ENCODE measurements at places on chromosomes 7 and 10. TPM values are rescaled to one million over a fixed set of nuclear protein-coding genes. Genes with fewer than 3 reads are reported as not detected.
A peak's percentile ranks its signal among the peaks of the same experiment; 100 is the strongest.

DNA sequence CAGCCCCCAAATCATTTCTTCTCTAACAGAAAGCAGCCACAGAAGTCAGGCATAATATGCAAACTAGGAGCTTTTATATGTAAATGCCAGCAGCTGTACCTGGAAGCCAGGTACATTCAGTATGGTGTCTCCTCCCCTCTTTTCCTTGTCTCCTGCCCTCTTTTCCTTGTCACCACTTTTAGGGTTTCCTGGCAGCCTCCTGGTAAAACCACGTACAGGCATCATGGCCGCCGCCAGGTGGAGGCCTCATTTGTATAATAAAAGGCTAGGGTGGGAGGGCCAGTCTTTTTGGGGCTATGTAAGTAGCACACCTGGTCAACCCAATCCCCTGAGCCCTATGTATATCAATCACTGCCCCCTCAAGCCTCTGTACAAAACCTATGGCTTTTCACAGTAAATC, 28.7 kb downstream of the PDZD8 start:
- DNase-seq = no peak

GNGT1 gene
- not detected for total RNA-seq

GRCh38 chr10:112816891-112817290, 133.2 kb upstream of the TCF7L2 start:
- no peak for DNase-seq

- no peak for DNase-seq
Observed at GRCh38 chr10:133526957-133527588, at the start of gene CYP2E1. CYP2E1 (plus strand) TSS chr10:133527363; CDS start chr10:133527396, 33 bp downstream.

XRCC2 gene
- 6.8 TPM for total RNA-seq

DNA sequence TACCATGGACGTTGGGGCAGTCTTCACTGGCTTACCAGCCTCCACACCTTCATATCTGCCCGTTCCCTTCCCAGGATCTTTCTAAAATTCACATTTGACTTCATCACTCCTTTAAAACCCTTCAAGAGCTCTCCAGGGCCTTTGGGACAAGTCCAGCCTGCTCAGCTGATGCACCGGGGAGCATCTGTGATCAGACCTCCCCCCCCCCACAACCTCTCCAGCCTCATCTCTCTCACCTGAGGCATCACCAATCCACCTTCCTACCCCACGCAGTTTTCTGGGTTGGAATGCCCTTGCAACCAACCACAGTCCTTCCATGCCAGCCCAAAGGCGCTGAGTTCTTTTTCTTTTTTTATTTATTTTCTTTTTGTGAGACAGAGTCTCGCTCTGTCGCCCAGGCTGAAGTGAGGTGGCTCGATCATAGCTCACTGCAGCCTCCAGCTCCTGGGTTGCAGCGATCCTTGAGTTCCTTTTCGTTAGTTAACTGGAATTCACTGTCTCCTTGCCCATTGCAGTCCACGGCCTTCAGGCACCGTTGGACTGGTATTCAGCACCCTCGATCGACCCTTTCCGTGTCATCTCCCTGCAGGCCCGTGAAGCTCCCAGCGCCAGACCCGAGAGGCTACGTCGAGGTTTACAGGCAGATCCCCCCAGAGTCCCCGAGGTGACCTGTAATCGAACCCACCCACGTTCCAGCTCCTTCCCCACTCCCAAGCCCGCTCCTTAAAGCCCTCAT, 654 bp downstream of the ALKBH4 start:
- DNase-seq = no peak

- DNase-seq = peak; percentile 89
Observed at GRCh38 chr7:137978464-137979237, 23.2 kb downstream of the CREB3L2 start.

DNA sequence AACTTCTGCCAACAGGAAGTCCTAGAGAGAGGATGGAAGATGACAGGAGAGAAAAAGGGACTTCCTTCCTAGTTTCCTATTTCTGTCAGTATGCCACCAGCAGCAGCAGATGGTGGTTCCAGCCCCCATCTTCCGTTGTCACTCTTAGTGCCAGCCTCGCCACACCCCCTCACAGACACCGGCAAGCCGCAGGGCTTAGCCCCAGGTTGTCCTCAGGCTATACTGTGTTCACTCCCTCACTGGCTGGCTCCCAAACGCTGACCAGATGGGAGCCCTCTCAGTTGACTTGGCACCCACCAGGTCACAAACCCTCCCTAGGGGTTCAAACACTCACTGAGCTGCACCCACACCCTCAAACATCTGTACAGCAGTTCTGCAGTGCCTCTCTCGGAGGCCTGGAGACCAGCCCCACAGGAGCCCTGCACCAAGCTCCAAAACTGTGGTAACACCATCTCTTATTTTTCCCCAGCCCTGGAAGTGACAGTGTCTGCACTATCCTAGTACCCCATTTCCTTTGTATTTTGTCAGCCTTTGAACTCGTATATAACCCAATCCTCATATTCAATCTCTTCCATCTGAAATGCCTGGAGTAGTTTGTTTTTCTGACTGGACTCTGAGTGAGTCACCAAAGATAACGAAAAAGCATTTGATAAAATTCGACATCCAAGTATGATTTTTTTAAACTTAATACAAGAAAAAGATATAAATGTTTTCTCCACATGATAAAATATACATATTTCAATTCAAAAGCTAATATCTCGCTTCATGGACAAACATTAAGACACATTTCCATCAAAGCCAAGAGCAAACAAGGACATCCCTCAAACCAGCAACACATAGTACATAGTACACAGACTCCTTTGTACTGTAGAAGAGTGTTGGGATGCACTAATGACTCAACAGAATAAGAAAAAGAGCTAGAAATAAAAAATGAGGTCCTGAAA, 34.5 kb downstream of the SMURF1 start:
- DNase-seq = peak; percentile 36

CH25H gene
- total RNA-seq = 0.55 TPM

GRCh38 chr7:122302761-122303530, 1.6 kb downstream of the FEZF1 start:
- no peak for DNase-seq

TFAM gene
- 26.8 TPM for total RNA-seq

GRCh38 chr10:91214911-91215310, 5.6 kb upstream of the PCGF5 start:
- DNase-seq = no peak

GRCh38 chr10:19252531-19252930, 203.9 kb downstream of the MALRD1 start:
- DNase-seq = no peak

DNA sequence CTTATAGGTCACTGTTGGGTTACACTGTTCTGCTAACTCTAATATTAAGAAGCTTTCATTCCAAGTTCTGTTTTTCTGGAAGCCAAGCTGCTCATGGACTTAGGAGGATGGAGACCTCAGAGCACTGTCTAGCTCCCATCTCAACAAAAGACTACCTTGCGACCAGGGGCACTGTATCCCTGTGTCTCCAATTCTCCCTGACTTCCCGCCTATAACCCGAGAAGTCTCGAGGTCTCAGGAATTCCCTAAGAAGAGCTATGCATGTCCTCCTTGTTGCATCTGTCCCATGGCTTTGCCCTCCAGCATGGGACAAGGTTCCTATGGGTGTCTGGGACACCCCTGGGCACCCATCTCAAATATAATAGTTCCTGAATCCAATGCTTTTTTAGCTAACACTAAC, 31.2 kb downstream of the BTBD16 start:
- DNase-seq = no peak

- peak; percentile 42 for DNase-seq
Observed at GRCh38 chr7:375321-375831, 85.4 kb downstream of the FOXL3 start.

DNA sequence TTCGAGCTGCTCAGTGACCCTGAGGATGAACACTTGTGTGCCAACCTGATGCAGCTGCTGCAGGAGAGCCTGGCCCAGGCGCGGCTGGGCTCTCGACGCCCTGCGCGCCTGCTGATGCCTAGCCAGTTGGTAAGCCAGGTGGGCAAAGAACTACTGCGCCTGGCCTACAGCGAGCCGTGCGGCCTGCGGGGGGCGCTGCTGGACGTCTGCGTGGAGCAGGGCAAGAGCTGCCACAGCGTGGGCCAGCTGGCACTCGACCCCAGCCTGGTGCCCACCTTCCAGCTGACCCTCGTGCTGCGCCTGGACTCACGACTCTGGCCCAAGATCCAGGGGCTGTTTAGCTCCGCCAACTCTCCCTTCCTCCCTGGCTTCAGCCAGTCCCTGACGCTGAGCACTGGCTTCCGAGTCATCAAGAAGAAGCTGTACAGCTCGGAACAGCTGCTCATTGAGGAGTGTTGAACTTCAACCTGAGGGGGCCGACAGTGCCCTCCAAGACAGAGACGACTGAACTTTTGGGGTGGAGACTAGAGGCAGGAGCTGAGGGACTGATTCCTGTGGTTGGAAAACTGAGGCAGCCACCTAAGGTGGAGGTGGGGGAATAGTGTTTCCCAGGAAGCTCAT, 1.1 kb downstream of the DDIT4 start:
- DNase-seq = no peak

ZNF503 gene
- 6.0 TPM for total RNA-seq

DNA sequence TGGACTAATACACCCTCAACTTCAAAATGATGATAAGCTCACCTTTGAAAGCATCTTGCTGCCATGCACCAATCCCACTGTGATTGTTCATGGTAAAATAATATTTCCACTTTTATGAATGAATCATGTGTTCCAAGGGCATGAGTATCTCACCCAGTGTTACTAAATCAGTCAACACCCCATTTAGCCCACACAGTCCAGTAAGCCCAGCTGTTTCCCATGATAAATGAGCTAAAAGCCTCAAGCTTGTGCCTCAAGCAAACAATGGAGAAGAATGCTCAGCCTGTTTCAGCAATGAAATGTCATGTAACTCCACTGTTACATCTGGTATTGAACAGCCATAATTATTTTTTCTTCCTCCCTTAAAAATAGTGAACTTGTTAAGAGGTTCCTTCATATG, 442.5 kb downstream of the XPNPEP1 start:
- no peak for DNase-seq

DNA sequence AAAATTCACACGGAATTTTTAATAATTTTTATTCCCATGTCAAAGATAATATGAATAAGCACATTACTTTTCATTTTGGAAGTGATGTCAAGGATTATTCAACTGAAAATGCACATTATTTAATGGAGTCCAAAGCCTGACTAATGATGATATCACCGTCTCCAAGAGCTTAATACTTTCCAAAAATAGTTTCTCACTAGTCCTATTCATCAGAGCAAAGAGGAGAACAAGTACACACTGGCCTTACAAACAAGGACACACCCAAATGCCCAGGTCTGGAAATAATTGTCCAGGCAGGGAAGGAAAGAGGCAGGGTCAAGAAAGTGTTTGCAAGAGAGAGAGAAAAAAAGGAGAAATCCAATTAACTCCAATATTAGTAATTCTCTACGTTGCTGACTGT, 216.8 kb upstream of the CCDC6 start:
- no peak for DNase-seq

SH2B2 gene
- total RNA-seq = 83.1 TPM

ADAMTS14 gene
- 0.66 TPM for total RNA-seq

- DNase-seq = no peak
Observed at GRCh38 chr10:107919626-107920235, 755.2 kb upstream of the SORCS1 start.

DNA sequence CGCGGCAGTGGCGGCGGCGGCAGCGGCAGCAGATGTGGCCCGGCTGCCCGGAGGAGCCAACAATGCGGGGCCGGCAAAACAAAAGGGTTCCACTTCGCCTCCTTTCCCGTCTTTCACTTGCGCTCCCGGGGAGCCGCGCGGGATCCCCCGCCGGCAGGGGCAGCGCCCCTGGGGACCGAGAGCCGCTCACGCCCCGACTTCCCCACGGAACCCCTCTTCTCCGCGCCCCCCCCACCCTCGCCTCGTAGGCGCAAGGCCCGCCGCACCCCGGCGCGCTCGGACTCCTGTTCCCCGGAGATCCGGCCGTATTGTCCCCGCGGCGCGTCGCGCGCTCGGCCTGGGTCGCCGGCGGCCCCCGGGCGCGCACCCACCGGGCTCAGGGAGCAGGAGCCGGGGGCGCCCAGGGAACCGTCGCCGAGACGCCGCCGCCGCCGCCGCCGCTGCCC, 854 bp downstream of the CTBP2 start:
- no peak for DNase-seq

DNA sequence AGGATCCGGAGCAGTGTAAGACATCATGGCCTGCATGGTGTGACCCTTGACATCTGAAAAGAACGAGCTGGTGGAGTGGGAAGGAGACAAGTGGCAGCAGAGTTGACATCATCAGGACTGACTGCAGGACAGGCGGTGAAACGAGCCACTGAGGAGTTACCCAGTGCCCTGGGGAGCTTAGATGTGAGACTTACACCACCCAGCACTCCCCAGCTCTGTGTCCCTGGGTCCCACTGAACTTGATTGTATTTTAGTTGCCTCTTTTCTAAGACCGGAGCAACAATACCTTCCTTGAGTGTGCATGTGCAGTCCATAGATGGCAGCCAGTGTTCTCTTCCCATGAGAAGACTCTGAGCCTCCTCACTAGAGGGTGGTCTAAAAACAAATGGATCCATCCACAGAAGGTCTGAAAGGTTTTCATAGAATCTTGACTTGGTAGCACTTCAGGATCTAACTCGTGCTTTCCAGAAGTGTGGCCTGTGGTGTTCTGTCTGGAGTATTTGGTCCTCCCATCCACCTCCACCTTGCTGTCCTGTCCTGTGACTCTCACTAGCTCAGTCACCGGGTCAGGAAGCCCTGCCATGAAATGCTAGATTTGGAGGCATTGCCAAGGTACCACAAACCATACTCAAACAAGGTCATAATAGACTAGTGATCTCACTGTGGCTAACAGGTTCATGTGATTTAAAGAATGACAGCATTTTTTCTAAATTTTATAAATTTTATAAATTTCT, 59.0 kb downstream of the IKZF1 start:
- no peak for DNase-seq
